Spinal cord (tissue), 10 donors: ENCODE measurements at places on chromosomes 4 and X. TPM values are rescaled to one million over a fixed set of nuclear protein-coding genes. Genes with fewer than 3 reads are reported as not detected.
A peak's percentile ranks its signal among the peaks of the same experiment; 100 is the strongest.

- no peaks in the 10 kb centered on the region for H3K36me3 ChIP-seq
- no peaks in the 10 kb centered on the region for H3K27me3 ChIP-seq
- H3K4me3 ChIP-seq = no peak overlapping the region
- no peaks in the 10 kb centered on the region for H3K4me1 ChIP-seq
Observed at GRCh38 chr4:147778942-147779341, 47.1 kb downstream of the ARHGAP10 start.

DNA sequence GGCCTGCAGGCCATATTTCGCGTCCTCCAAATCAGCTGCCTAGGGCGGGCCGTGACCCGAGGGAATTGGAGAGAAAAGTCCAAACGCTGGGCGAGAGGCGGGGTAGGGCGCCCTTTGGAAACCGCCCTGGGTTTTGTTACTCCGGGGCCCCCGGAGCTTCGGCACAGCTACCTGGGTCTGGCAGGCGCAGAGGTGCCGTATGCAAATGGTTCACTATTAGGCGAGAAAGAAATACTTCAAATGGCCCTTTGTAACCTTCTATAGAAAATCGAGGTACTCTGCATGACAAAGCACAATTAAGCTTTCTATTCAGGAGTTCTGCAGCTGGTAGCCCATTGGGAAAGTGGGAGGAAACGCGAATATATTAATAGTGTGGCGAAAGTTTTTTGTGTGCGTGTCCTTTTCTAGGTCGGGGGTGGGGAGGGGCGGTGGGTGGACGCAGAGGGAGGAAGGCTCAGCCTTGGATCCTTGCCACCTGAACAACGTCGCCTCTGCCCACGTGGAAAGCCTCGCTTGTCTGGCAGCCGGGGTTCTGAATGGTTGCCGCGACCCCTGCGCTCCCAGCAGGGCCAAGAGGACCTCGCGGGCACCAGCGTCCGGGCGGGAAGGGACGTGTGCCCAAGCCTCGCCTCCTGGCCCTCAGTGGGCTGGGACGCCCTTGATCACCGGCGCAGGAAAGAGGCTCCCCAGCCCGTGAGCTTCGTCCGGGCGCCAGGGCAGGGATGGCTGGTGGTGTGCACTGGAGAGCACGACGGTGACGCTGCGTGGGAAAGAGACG lies 9.5 kb downstream of the GSX2 start:
- DNase-seq = no peak
- H3K4me3 ChIP-seq = no peak overlapping the region
- no peaks in the 10 kb centered on the region for H3K36me3 ChIP-seq

DNA sequence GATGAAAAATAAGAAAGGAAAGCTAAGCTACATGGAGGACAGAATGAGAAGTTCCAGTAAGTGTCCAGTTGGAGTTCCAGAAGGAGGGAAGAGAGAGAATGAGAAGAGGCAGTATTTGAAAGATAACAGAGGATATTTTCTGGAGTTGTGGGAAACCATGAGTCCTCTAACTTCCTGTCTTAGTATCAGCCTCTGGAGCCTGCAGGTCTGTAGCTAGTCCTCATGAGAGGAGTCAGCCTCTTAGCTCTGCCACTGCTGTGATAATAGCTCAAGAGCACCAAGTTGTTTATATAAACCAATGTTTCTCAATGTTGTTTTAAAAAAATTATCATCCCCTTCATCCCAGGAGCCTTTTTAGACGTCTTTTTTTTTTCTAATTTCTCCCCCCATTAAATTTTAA lies 2.4 kb upstream of the PLAC1 start:
- H3K27me3 ChIP-seq = peaks cover 2% of the 10 kb centered on the region
- DNase-seq = no peak
- H3K4me1 ChIP-seq = no peaks in the 10 kb centered on the region
- H3K36me3 ChIP-seq = no peaks in the 10 kb centered on the region
- no peak overlapping the region for H3K4me3 ChIP-seq

DNA sequence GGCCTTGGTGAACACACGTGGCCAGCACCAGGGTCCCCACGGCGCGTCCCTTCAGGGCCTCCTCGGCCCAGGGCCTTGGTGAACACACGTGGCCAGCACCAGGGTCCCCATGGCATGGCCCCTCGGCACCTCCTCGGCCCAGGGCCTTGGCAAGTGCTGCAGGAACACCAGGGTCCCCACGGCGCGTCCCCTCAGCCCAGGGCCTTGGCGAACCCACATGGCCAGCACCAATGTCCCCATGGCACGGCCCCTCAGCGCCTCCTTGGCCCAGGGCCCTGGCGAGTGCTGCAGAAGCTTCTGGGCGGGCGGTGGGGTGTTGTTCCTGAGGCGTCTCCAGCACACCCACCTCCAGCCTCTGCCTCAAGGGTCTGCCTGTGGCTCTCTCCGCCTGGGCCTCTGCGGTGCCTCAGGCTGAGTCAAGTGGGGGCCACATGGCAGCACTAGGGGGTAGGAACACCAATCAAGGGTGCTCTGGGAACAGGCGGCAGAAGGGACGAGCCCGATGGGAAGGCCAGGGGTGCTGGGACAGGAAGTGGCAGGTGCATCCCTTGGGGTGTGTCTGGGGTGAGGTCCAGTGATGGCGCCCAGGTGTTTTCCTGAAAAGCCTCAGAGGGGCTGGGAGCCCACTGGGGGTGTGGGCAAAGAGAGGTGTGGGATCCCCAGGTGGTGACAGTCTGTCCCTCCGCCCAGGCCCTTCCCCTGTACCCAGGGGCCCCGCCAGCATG lies 41.8 kb upstream of the CPLX1 start:
- no peaks in the 10 kb centered on the region for H3K27me3 ChIP-seq
- no peak for DNase-seq
- no peaks in the 10 kb centered on the region for H3K4me1 ChIP-seq
- H3K36me3 ChIP-seq = peaks cover 99% of the 10 kb centered on the region
- H3K4me3 ChIP-seq = no peak overlapping the region

- H3K27me3 ChIP-seq = no peaks in the 10 kb centered on the region
- H3K4me1 ChIP-seq = no peaks in the 10 kb centered on the region
- no peaks in the 10 kb centered on the region for H3K36me3 ChIP-seq
- no peak for DNase-seq
- H3K27ac ChIP-seq = no peak overlapping the region
Observed at GRCh38 chrX:85221361-85221760, 22.2 kb downstream of the SATL1 start.

- peak; percentile 17 for DNase-seq
- no peak overlapping the region for H3K4me3 ChIP-seq
- H3K36me3 ChIP-seq = peaks cover 13% of the 10 kb centered on the region
- no peak overlapping the region for H3K27ac ChIP-seq
- no peaks in the 10 kb centered on the region for H3K4me1 ChIP-seq
Observed at GRCh38 chr4:99885063-99885664, 9.1 kb downstream of the LAMTOR3 start.

GRCh38 chrX:48899078-48899410 lies 1.3 kb downstream of the PQBP1 start:
- no peak overlapping the region for H3K27ac ChIP-seq
- H3K4me3 ChIP-seq = no peak overlapping the region
- no peak for DNase-seq
- H3K27me3 ChIP-seq = no peaks in the 10 kb centered on the region
- H3K4me1 ChIP-seq = peaks cover 18% of the 10 kb centered on the region
- peaks cover 28% of the 10 kb centered on the region for H3K36me3 ChIP-seq

- peaks cover 13% of the 10 kb centered on the region for H3K4me1 ChIP-seq
- no peaks in the 10 kb centered on the region for H3K36me3 ChIP-seq
Observed at GRCh38 chrX:13691841-13692371, 3.0 kb downstream of the RAB9A start.

Gene POF1B
- 0.17 TPM for total RNA-seq

Gene ERVMER34-1
- total RNA-seq = 0.99 TPM

Gene PPP2R3B
- 35.8 TPM for total RNA-seq

Gene SPANXA1
- not detected for total RNA-seq

Gene ERAS
- total RNA-seq = not detected

Gene ADGRG4
- under 0.01 TPM for total RNA-seq
